ENCODE measurements at places on chromosomes 2 and 18.

DNA sequence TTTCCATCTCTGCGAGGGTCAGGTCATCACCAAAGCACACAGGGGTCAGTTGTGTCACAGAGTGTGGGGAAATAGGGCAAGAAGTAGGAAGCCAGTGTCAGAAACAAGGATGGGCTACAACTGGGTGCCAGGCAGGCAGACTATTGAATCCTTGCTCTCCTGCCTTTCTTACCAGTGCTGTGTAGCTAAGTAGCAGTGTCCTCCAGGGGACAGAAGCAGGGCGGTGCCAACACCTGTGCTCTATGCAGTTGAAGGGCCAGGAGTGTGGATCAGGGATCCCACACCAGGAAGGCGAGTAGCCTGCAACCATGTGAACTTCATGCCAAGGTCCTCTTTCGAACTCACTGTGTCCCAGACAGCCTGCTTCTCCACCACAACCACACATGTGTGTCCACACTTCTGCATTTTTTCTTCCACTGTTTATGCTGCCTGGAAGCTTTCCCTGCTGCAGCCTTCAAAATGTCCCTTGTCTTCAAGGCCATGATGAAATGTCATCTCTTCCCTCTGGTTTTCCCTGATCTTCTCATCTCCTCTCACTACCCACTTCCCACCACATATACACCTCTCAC is 25.4 kb upstream of the REG3G start:
- DNase-seq, result no peak

DNA sequence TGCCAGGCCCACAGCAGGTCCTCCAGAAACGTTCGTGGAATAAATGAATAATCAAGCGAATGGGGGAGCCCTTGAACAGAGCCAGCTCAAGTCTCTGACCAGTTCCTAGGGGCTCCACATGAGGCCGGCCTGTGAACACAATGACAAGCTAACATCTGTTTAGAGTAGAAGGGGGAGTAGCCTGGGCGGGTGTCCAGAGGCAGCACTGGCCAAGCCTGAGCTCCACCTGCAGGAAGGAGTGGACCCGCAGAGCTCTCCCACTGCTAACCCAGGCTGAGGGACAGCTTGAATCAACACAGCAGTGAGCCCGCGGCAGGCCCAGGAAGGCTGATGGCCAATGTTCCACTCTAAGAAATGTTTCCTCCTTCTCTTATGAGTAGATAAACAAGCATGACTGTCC is 234.8 kb upstream of the RAB6C start:
- DNase-seq, result no peak

- no peak for DNase-seq
Observed at GRCh38 chr2:120481446-120482194, 135.7 kb downstream of the INHBB start.

DNA sequence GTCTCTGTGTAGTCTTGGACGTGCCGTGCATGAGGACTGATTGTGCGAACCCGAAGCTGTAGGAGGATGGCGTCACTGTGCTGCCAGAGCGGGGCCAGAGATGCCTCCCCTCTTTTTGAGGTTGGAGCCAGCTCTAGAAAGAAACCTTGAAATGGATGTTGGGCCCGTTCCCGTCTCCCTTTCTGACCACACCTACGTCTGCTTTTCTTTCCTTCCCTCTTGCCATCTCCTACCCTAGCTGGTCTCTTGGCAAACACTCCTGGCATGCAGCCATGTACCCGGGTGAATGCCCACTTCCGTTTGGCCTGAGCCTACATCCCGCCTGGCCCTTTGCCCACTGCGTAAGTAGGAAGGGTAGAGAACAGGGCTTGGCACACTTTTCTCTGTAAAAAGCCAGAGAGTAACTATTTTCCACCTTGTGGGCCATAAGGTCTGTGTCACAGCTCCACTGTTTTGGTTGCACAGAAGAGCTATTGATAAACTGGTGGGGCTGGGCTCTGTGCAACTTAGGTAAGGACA is 37.4 kb downstream of the SH3BP4 start:
- no peak for DNase-seq

DNA sequence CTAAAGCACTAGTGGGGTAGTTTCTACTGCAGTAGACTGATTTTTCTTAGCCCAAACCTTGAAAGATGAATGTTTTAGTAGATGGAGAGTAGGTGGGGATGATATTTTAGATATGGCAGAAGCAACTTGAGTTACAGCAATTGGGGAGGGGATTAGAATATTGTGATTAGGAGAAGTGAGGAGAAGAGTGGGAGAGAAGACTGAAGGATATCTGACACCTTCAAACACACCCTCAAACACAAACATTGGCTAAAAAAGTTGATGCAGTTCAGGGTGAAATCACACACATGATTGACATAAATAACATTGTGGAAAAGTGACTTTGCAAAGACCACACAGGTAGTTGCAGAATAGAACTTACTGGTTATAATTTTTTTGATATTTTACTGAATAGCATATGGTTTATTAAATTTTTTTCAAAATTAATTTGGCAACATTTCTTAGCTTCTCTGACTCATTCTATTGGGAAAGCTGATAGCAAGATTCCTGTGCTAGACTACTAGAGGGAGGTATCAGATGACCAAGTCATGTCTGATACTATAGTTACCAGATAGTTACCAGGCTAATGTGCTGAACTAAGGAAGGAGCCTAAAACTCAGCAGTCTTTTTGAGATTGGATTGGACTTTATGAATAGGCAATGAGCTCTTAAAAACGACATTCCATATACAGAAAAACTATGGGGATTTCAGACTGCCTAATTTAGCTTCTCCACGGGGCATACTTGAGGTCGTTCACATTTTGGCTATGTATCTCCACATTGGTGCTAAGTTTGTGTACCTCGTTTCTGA is 73.0 kb downstream of the ACTR3 start:
- DNase-seq, result no peak

DNA sequence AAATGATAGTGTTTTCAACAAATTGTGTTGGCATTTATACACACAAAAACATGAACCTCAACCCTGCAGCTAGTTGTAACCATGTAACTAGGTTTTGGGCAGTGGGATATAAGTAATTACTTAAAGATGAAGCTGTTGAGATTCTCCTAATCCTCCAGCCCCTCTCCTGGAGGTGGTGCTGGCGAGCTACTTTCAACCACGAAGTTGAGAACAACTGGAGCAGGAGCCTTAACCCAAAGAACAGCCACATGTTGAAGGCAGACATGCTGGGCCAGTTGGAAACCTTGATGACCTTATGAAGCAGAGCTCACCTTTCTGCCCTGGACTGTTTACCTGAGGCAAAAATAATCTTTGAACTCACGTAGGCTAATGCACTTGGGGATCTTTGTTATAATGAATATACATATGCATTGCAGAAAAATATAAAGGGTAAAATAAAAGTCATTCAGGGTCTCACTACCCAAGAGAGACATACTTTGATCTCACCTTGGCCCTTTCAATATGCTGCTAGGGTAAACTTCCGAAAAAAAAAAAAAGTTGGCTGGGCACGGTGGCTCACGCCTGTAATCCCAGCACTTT is 89.6 kb upstream of the NPAS2 start:
- DNase-seq, result peak; percentile 11

DNA sequence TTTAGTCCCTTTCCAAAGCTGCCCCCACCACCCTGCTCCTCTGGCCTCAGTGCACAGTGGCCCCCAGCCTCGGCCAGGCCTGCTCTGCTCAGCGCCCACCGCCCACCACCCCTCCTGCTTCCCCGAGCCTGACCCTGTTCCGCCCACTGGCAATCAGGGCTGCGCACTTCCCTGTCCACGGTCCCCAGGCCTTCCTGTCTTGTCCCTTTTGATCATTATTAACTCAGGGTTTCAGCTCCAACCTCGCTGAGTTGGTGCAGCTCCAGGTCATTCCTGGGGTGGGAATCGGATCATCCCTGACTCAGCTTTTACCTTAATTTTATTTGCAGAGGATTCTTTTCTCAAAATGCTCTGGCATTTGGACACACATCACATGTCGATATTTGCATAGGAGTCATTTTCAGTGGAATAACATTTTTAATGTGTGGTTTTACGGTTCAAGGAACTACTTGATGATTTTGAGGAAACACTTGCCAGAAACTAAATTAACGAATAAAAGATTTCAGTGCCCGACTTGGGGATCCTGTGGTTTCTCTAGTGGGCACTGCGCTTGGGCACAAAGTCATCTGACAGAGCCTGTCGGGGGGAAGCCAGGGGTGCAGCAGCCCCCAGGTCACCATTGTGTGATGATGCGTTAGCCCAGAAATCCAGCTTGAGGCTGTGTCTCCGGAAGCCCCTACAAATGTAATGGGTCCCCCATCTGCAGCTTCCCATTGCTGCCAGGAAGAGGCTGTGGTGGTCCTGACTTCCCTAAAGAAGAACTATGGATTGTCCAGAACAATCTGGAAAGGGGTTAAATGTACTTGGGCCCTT is 1.0 kb upstream of the ESPNL start:
- DNase-seq, result no peak

DNA sequence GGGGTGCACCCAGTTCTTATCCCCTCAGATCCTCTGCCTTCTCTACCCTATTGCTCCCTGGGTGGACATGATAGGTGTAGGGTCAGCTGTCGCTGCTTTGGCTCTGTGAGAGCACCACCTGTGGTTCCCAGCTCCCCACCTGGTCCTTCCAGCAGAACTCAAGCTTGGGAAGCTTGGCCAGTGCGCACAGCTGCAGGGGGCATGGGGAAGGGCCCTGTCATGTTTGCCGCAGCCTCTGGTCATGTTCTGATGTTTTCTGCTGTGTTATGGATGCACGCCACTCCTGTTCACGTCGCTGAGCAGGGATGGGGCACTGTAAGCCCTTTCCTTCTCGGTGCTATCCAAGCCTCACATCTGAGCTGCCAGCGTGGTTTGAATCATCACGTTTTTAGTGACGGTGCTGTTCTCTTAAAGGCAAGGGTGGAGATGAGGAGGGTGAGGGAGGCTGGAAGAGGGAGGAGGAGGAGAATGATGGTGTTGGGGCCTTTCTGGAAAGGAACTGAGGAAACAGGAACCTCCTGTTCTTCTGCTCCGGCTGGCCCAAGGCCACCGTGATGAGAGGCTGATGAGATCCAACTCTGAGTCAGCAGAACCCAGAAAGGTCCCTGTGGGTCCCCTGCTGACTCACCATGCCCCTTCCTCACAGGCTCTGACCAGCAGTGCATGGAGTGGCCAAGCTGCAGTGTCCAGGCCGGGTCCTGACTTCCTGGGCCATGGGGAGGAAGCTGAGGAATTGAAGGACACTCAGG is 78.0 kb downstream of the LIPG start:
- DNase-seq, result no peak

- no peak for DNase-seq
Observed at GRCh38 chr2:129877795-129878775, 101.4 kb upstream of the RAB6C start.

DNA sequence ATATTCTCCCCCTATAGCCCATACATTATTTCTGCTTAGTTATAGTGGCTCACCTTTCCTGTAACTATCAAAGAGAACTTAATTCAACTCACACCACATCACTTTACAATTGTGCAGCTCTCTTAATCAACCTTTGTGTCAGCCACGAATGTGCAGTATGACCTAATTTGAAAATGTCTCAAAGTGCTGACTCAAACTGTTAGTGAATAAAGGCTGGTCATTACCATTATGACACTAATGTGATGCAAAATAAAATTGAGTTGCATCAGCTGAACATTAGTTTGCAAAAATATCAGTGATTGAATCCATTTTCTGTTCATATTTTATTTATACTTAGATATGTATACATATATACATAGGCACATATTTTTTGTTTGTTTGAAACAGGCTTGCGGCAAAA is 251.8 kb downstream of the MEIS1 start:
- DNase-seq, result no peak

GRCh38 chr2:28129955-28130695 is 239.6 kb downstream of the BABAM2 start:
- no peak for DNase-seq

- no peak for DNase-seq
Observed at GRCh38 chr2:192159736-192160135, 35.0 kb downstream of the TMEFF2 start.

DNA sequence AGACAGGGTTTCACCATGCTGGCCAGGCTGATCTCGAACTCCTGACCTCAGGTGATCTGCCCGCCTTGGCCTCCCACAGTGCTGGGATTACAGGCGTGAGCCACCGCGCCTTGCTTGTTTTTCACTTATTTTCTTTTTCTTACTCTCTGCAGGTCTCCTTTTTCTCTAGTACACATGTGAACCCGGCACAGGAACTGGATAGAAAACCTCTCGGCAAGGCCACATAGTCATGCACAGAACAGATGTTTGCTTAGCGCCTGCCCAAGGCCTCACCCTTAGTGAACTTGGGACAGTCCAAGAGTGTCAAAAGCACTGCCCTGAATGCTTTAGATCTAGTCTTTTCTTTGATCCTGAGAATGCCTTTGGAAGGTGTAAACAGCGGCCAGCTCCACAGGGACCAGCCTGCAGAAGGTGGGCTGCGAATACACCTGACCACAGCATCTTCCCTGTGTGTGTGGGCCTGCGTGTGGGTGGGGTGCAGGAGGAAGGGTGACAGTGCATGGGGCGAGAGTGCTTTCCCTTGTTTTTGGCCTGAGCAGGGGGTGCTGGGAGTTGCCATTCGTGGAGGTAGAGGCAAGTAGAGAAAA is 27.0 kb downstream of the IMPA2 start:
- DNase-seq, result no peak

- DNase-seq, result no peak
Observed at GRCh38 chr18:3554091-3554601, 104.2 kb downstream of the TGIF1 start.

GRCh38 chr2:241010531-241011295 is 12.3 kb downstream of the SNED1 start:
- DNase-seq, result no peak

- peak; percentile 59 for DNase-seq
Observed at GRCh38 chr2:46239847-46240181, 57.4 kb upstream of the EPAS1 start.

- DNase-seq, result no peak
Observed at GRCh38 chr2:237178396-237178795, 92.7 kb downstream of the COPS8 start.

DNA sequence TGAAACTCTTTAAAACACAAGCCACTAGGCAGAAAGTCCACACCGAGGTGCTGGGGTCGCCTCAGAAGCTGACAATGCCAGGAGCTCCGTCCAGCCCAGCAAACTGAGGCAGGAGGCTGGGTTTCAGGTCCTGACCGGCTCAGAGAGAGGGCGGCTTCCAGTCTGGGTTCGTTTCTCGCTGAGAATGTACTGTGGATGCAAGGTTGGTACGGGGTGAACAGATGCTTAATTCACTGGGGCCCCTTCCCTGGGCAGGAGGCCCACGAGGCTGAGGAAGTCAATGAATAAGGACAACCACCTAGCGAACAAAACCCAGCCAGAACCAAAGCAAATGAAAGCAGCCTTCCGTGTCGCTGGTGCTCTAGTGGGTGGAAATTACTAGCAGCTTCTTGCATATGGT is 142.0 kb downstream of the RTP5 start:
- no peak for DNase-seq

DNA sequence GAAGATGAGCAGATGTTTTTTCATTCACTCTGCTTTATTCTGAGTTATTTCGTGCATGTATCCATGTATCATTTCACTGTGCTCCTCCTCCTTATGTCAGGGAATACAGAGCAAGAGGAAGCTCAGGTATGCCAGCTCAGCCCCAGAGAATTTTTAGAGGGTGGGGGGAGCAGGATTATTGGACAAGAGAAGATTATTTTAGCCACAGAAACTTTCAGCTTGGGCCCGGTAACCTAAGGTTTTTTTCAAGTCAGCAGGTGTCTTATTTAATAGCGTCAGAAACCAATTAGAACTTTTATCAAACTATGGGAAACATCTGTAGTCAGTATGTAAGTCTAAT is 232.9 kb upstream of the SIX3 start:
- DNase-seq, result no peak

- no peak for DNase-seq
Observed at GRCh38 chr2:69482471-69482870, 45.2 kb upstream of the NFU1 start.
